ENCODE measurements at places on chromosomes 12 and 14.

DNA sequence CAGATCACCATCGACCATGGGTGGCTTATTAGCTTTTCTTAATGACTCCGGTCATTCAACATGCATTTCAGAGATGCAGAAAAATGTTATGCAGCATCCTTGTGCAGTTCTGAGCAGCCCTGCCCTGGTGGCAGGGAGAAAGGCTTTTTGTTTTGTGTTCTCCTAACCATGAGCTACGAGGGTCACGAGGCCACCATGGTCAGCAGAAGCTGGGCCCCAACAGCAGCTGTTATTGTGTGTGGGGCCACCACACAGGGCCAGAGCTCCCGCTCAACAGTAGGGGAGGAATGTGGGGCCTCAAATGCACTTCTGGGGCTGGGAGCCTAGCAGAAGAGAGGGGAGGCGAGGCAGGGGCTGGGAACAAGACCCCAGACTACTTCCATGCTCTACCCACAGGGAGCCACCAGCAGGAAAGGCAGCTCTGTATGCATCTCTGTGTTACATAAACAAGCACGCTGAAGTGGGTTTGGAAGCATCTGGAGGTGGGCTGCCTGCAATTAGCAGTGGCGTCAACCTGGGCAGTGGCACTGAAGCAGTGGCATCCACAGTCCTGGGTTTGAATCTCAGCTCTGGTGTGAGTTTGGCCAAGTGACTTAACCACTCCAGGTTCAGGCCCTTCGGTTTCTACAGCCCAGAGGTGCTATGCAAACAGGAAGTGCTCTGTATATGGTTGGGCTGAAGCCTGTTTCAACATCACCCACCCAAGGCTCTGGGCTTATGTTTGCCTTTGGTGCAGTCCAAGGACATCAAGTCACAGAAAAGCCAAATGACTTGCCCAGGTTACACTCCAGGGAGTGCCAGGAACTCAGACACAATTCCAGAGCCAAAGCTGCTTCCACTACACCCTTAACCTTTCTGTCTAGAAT is 16.3 kb downstream of the GLTP start:
- DNase-seq = no peak

DNA sequence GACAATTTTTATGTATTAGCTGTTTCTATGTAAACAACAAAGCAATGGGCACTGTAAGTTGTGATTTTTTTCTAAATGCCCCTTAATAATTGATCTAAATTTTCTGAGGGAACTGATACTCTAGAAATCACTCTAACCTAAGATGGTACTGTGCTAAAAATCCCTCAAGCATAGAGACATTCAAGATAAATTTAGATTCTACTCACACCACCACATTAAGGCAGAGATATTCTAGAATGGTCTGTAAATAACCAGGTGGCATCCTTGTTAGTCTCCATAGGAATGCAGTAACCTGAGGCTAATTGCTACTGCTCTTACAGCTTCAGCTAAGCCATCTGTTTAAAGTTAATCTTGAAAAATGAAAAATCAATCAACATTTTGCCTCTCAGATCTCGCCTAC is 87.3 kb downstream of the SLC41A2 start:
- DNase-seq = no peak

- peak; percentile 76 for DNase-seq
These were observed 63.6 kb downstream of the DAAM1 start for GRCh38 chr14:59251811-59252771.

- no peak for DNase-seq
These were observed 30.1 kb downstream of the MRPL42 start for GRCh38 chr12:93497456-93497855.

- no peak for DNase-seq
These were observed 142.8 kb downstream of the SCARB1 start for GRCh38 chr12:124720681-124721500.

- DNase-seq = no peak
These were observed 8.4 kb downstream of the FBXO33 start for GRCh38 chr14:39423793-39424192.

- peak; percentile 76 for DNase-seq
These were observed at the start of gene RPAP3 for GRCh38 chr12:47705566-47706425. TSS of gene RPAP3 (minus strand) at chr12:47706030. CDS start at chr12:47702840, 3,190 bp downstream.

DNA sequence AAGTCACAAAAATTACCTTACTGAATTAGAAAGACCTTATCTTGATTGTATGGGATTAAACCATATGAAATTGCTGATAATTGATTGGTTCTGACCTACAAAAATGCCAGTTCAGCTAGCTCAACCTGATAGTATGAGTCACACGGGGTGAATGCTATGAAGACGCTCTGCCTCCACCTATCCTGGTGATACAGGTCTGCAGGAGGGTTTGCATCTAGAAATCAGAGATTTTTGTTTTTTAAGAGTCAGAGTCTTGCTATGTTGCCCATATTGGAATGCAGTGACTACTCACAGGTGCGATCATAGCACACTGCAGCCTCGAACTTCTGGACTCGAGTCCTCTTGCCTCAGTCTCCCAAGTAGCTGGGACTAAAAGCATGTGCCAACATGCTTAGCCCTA is 120.4 kb downstream of the HMGA2 start:
- no peak for DNase-seq

- no peak for DNase-seq
These were observed 8.3 kb downstream of the CISTR start for GRCh38 chr12:53743266-53744129.

DNA sequence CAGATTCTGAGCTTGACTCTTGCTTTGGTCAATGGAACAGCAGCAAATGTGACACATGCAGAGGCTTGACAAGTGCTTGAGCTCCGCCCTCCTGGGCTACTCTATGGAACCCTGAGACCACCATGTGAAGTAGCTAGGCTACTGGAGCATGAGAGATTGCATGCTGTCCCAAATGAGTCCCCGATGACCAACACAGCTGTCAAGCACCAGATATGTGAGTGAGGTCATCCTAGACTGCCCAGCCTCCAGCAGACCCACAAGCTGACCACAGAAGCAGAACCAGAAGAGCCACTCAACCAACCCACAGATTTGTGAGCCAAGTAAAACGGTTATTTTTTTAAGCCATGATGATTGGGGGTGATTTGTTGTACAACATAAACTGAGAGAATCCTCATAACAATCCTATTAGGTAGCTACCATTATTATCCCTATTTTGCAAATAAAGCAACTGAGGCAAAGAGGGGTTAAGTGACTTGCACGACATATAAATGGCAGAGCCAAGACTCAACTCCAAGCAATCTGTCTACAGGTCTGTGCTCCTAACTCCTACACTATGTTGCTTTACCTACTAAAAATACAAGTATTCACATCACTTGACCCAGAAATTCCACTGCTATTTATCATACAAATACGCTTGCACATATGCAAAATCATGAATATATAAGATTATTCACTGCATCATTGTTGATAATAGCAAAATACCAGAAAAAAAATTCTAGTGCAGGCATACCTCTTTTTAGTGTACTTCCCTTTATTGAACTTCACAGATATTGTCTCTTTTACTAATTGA is 136.2 kb downstream of the NDUFA12 start:
- DNase-seq = peak; percentile 3

GRCh38 chr14:82720946-82721345 is 1187.3 kb upstream of the SEL1L start:
- DNase-seq = no peak

DNA sequence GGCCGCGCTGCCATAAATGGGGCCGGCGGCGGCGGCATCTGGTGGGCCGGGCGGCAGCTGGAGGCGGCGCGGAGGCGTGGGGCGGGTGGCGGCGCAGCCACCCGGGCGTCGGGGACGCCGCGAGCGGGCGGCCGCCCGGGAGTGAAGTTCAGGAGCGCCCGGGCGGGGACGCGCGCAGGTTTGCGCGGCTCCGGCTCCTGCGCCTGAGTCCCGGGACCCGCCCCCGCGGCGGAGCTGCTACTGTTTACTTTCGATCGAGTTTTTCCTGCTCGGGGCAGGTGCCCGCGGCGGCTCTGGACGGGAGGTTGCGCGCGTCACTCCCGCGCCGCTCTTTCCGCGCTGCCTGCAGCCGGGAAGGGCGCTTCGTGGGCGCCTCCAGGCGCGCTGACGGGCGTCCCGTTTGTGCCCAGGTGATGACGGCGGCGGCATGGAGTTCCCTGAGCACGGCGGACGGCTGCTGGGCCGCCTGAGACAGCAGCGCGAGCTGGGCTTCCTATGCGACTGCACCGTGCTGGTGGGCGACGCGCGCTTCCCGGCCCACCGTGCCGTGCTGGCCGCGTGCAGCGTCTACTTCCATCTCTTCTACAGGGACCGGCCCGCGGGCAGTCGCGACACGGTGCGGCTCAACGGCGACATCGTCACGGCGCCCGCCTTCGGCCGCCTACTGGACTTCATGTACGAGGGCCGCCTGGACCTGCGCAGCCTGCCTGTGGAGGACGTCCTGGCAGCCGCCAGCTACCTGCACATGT is at the start of gene ZBTB42:
Gene ZBTB42 (plus strand): TSS at position 331 of the 749 bp plus-strand sequence. CDS start 97 bp downstream, at position 428.
- no peak for DNase-seq

DNA sequence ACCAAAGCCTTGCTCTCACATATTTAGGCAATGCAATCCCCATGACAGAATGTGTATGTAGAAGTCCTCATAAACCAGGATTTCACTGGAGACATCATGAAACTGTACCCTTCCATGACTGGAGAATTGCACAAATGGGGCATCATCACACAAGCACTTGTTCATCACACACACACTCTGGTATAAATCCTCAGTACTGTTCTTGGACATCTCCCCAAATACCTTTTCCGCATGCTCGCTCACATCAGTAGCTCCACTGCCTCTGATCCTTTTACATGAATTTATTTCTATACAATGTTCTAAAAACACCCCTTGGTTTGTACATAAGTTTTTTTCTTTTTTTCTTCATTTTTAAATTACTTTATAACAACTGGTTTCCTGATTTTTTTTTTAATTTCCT is 3.3 kb upstream of the ING4 start:
- DNase-seq = no peak

GRCh38 chr12:71216725-71217579 is 59.2 kb upstream of the TSPAN8 start:
- DNase-seq = no peak

DNA sequence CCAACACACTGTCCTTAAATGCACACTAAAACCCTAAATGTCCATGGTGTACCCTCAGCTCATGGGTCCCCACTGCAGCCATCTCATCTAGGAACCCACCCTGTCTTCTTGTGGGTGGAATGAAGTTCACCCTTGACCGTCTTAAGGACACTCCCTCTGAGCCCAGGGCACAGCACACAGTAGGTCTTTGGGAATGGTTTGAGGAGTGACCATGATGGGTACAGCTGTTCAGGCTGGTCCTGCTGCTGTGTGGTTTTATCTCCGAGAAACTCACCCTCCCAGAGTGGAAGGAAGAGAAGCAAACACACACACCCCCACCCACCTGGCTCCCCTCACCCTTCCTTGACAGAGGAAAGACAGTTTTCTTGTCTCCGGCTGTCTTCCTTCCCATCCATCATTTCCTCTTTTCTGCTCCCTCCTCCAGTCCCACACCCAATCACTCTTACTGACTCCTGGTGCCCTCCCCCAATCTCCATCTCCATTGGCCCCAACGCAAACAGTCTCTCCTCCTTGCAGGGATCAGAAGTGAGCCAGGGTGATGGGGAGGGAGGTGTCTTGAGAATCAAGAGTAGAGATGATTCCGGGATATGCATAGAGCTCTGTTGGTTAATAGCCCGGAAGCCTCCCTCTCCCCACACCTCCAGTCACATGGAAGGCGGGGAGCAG is 105.9 kb upstream of the LHX5 start:
- no peak for DNase-seq

DNA sequence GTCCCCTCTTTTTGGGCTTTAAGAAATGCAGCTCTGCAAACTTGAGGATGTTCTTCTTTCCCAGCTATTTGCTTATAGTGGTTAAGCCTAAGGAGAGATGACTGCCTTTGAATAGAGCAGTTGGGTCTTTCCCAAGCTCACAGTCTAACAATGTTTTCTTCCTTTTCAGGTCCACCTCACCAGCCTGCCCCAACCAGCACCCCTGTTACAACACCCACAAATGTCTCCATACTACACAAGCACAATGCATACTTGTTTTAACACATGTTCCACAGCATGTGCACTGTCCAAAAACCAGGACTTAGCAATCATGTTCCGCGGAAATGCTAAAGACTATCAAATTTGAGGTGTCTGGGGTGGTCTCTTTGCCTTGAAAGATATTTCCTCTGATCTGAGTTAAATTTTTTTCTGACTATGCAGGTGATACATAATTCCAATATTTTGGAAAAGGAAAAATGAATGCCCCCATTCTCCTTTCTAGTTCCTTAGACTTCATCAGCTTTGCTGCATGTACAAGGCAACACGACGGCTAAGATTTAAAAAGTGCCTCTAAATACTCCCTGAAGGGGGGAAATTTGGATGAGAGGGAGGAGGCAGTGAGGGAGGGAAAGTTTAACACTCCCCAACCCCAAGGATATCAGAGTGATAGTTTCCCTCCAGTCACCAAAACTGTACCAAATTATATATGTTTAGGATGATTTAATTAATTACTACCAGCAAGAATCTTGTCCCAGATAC is 6.6 kb upstream of the HOXC13 start:
- DNase-seq = no peak

GRCh38 chr12:109783965-109784244 is 49.3 kb downstream of the TRPV4 start:
- no peak for DNase-seq

DNA sequence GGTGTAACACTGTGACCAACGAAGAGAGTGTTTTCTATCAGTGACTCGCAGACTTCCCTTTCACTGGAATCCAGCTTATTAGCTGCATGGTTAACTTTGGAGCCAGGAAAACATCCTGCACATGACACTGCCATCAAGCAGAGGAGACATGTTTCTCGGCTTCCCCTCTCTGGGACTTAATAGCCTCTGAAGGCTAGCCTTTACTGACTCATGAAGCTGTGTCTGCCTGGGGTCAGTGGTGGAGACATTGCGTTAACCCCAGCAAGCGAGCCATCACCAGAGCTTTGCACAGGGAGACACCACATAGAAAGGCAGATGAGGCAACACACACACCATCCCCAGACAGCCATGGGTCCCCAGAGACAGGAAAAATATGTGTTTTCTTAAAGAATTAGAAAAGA is 126.9 kb upstream of the PRICKLE1 start:
- no peak for DNase-seq

DNA sequence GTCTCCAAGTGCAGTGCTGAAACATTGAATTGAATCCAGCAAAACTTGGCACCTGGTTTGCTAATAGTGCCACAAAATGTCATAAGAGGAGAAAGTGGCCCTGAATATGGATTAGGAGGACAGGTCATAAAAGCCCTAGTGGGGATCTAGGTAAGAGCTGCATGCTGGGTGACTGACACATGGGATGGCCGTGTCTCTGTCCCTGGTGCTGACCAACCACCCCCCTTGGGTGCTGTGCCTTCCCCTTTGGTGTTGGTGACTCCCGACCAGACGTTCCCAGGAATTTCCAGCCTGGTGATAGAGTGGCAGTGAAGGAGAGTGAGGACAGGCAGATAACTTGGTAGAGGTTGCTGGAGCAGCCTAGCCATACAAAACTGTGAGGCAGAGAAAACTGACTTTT is 142.8 kb downstream of the VRK1 start:
- no peak for DNase-seq

- DNase-seq = no peak
These were observed 9.9 kb downstream of the RNASE9 start for GRCh38 chr14:20550926-20551325.

GRCh38 chr14:105477660-105478397 is 3.2 kb downstream of the CRIP2 start:
- DNase-seq = no peak

All from HS-27A (cell line).